ENCODE measurements at places on chromosomes 4 and X. TPM values are rescaled to one million over a fixed set of nuclear protein-coding genes. Genes with fewer than 3 reads are reported as not detected.

ANK2 gene
- 14.2 TPM for polyA plus RNA-seq

RAB33A gene
- polyA plus RNA-seq = 4.6 TPM

CHIC1 gene
- polyA plus RNA-seq = 1.9 TPM

ODAM gene
- 0.21 TPM for polyA plus RNA-seq

SASH3 gene
- not detected for polyA plus RNA-seq

SHROOM3 gene
- 15.8 TPM for polyA plus RNA-seq

TCEAL2 gene
- not detected for polyA plus RNA-seq

FOXP3 gene
- polyA plus RNA-seq = 0.67 TPM

MAGEA9B gene
- 0.35 TPM for polyA plus RNA-seq

LRRC66 gene
- polyA plus RNA-seq = 0.05 TPM

CSN2 gene
- not detected for polyA plus RNA-seq

PNMA6A gene
- 3.2 TPM for polyA plus RNA-seq

SYTL5 gene
- polyA plus RNA-seq = 0.15 TPM

GAB3 gene
- 0.52 TPM for polyA plus RNA-seq

FGFBP1 gene
- 0.06 TPM for polyA plus RNA-seq

FAM47A gene
- polyA plus RNA-seq = not detected

Measured in H1 (cell line).